ENCODE measurements at places on chromosomes 5 and 9. TPM values are rescaled to one million over a fixed set of nuclear protein-coding genes. Genes with fewer than 3 reads are reported as not detected.
A peak's percentile ranks its signal among the peaks of the same experiment; 100 is the strongest.

GRCh38 chr5:169343766-169344165 is 42.8 kb upstream of the SLIT3 start:
- peak; percentile 37 for DNase-seq

DNA sequence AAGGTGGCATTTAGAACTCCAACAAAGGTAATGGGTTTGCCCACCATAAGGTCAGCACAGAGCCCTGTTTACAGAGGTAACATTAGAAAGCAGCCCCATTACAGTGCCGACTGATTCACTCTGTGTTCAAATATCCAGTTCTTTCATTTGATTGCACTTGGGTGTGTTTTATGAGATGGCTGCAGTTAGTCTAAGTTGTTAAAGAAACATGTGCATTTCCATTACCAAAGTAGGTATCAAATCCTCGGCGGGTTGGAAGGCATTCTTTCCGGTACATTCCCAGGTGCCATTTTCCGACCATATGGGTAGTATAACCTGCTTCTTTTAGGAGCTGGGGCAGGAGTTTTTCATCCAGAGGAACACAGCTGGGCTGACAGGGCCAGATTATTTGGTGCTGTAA is 16.3 kb downstream of the ARSB start:
- no peak for DNase-seq

DNA sequence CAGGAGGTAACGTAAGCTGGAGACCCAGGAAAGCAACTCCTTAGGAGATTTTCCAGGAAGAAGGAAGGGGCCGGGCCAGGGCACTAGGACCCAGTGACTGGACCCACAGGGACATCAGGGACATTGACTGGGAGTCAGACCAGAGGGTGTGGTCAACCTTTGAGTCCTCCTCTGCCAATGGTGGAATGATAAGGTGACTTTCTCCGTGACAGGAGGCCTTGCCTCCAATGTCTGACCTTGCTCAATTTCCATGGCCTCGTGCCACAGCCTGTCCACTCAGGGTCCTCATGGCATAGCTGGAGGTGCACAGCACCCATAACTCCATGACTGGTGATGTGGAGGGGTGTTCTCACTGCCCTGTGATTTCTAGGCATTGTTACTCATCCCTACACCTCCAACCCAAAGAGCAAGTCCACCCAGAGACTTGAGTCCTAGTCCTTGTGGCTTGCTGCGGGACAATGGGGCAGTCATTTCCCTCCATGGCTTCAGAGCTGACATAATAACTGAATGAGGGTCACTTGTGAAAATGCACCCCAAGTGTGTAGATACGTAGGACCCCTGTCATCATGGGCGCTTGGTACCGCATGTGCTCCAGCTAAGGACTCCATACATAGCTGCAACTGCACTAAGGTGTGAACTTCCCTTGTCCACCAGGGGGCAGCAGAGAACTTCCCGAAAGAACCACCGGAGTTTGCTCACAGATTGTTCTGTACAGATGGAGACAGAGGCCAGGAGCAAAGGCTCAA is 4.1 kb upstream of the AMBP start:
- DNase-seq: peak; percentile 68

- DNase-seq: peak; percentile 85
Observed at GRCh38 chr5:76527685-76528161, 95.5 kb downstream of the F2RL2 start.

- DNase-seq: no peak
Observed at GRCh38 chr5:31023105-31023504, 170.4 kb upstream of the CDH6 start.

DNA sequence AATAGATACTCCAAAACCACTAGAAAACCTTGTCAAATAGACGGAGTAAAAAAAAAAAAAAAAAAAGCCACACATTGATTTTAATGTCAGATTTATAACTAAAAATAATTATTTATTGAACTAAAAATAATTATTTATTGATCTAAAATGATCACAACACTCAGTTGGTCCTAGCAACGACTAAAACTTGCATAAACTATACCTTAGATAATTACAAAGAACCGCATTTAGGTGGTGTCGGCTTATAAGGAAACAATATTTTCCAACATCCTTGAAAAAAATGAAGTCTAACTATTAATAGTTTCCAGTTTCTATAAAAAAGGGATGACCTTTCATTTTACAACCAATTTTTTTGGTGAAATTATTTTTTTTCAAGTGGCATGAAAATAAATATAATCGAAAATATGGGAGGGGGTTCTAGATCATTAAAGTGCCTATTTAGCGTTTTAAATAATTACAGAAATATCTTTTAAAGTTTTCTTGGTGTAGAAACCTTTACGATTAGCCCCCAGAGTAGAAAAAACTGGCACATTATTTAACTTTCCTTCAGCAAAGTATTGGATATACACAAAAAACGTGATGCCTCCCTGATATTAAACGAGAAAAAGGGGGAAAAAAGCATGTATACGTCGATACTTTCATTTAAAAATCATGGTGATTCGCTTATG is 3.7 kb downstream of the ARRDC3 start:
- DNase-seq: no peak

ARL14EPL gene
- total RNA-seq: not detected

PNPLA7 gene
- 0.07 TPM for total RNA-seq

PRELID2 gene
- total RNA-seq: 11.2 TPM

DAPK1 gene
- 1.9 TPM for total RNA-seq

Measured in foreskin keratinocyte (primary cell).